IMR-90 (cell line): ENCODE measurements at places on chromosomes 16 and 17. TPM values are rescaled to one million over a fixed set of nuclear protein-coding genes. Genes with fewer than 3 reads are reported as not detected.
A peak's percentile ranks its signal among the peaks of the same experiment; 100 is the strongest.

DNA sequence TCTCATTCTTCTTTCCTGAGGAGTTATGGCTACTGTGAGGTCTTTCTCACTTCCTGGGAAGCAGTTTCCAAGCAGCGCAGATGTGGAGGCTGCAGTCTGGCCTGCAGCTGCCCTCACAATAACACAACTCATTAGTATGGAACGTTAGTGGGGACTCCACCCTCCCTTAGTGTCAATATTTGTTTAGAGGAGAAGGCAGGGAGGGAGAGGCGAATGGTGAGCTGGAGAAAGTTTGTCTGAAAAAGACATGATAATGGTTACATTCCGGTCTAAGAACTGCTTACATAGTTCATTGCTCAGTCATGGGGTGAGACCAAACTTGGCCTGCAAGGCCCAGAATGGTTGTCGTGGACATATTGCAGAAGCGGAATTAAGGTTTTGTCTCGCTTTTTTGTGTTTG, 170.2 kb downstream of the HS3ST3B1 start:
- DNase-seq: peak; percentile 94

DNA sequence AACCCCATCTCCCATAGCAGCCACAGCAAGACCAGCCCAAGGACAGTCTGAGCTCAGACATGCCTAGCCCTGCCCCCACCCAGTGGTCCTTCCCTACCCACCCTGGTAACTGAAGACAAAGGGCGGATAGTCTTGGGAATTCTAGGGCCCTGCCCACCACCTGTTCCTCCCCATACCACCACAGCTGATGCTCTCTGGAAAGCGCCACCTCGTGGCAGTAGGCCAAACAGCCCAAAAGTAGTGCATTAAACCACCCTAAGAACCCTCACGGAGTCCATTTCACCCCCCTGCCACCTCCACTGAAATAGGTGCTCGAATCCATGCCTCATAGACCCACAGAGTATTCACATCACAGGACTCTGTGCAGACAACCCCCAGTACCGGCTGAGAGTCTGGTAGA, 1021.4 kb downstream of the CDH8 start:
- DNase-seq: no peak

- DNase-seq: no peak
These were observed 4.1 kb downstream of the ZNF624 start for GRCh38 chr17:16649585-16649984.

GRCh38 chr17:56756536-56756935, 77.2 kb downstream of the C17orf67 start:
- DNase-seq: peak; percentile 98

DNA sequence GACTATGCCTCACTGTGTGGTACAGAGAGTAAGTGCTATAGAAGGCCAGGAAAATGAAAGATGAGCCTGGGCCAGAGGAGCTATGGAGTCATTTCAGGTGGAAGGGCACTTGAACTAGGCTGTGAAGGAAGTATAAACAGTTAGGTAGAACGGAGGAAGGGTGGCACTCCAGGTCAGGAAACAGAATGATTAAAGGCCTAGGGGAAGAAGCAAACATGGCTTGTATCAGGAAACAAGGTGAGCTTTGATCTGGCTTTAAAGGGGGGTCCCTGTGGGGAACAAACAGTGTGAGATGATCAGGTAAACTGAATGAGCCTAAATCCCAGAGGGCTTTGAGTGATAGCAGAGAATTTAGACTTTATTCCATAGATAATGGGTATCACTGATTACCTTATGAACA, 16.9 kb downstream of the MAP3K3 start:
- no peak for DNase-seq

DNA sequence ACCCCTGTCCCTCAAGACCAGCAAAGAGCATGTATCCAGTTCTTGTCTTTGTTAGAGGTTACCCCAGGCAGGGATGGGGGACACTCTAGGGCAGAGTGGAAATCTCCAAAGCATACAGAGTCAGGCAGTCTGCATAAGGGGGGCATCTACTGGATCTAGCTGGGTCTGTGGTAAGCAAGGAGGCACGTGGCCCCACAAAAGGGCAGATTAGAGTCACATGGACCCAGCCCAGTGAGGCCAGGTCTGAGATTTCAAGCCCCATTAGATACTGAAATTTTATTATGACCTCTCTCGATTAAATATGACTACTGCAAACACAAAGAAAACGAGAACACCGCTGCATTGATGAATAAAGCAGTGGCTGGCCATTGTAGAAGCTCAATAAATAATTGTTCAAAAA, 1.6 kb upstream of the GPR139 start:
- no peak for DNase-seq

DNA sequence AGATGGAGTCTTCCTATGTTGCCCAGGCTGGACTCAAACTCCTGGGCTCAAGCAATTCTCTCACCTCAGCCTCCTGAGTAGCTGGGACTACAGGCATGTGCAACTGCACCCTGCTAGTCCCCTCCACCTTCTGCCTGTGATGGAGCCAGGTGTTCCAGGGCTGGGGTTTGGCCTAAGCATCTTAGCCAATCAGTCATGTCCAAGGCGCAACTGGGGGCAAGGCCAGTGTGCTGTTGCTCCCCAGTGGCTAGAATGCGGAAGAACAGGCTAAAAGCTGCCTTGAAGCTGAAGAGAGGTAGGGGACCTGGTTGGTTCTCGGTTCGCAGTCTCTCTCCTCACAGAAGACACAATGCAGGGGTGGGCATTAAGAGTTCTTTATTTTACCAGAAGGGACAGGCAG, 18.6 kb downstream of the FLOT2 start:
- DNase-seq: peak; percentile 32

GRCh38 chr16:48511716-48512115, 98.3 kb downstream of the N4BP1 start:
- DNase-seq: no peak

DNA sequence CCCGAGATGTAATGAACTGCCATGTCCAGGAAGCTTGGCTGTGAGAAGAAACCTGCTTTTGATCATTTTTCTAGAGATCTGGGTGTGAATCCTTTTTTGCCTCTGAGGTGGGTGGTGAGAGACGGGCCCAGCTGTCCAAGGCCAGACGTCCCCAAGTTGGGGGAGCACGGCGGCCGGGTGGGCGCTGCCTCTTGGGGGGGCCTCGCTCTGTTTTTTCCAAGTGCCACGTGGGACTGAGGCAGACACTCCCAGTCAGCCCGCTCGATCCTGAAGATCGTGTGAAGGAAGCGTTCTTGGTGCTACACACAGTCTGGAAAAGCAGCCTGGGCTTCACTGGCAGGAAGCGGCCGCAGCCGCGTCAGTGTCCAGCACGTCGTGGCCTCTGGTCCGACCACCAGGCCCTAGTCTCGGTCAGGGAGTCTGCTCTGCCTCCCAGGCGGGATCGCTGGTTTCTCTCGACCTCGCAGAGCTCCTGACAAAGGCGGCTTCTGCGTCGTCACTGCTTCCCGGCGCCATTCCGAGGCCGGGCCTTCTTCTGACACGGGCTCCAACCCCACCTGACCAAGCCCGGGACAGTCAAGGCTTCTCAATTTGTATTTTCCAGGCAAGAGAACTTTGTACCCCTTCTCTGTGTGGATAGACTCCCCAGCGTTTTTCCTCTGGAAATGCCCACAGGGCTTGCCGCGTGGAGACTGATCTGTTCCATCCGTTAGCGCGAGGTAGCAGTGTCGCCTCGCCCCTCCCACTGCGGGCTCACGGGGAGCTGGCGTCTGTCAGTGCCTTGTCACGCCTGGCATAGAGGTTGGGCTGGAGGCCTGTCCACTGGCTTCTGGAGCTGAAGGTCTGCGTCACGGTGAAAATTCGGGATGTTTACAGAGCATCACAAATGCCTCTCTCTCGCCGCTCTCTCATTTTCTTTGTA, 12.4 kb downstream of the PRSS27 start:
- DNase-seq: no peak

GRCh38 chr16:65959983-65960382, 406.5 kb upstream of the CDH5 start:
- DNase-seq: no peak

DNA sequence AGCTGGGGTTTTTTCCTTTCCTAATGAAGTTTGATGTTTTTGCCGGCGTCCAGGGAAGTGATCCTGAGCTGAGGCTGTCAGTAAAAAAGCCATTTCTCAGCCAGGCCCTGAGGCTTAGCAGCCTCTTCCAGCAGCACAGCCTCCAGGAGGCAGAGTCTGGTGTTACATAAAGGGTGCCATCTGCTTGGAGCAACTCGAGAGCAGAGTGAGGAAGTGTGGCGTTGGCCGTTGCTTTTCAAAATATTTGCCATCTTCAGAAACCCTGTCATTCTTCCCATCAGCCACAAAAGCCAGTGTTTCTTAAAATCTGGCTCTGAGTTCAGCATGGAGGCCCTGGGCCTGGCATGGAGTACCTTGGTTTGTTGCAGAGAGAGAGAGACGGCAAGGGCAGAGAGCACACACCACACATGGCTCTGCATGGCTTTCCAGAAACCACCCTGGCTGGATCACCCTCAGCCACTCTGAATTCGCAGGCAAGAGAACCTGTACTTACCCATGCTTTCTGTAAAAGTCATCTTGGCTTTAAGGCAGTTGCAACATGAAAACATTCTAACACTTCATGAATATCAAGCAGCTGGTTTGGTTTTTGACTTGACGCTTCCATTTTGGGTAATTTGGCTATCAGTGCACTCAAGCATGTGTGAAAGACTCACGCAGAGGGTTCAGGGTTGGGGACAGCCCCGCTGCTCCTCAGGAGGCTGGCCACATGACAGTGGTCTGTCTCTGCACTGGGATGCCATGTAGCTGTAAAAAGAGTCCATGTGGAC, 21.0 kb downstream of the PMM2 start:
- no peak for DNase-seq

- peak; percentile 46 for DNase-seq
These were observed 3.3 kb downstream of the TAOK1 start for GRCh38 chr17:29393436-29393835.

DNA sequence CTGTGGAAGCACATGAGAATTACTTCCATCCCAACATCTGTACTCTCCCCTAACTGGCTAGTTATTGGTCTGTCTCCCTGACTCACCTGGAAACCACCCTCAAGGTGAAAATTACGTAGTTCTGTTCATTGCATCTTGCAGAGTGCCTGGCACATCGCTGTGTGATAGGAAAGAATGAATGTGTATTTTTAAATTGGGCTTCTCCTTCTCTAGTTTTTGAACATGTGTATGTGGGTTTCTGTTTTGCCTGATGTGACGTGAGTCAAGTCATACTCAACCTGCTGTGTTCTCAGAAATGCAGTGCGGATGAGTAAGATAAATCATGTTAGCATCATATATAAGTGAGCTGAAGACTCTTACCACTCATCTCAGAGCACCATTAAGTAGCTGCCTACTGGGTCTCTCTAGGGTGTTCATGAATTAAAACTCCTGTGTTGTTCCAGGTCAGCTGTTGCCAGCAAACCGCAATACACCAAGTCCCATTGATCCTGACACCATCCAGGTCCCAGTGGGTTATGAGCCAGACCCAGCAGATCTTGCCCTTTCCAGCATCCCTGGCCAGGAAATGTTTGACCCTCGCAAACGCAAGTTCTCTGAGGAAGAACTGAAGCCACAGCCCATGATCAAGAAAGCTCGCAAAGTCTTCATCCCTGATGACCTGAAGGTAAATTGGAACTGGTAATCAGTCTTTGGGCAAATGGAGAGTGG, 50.2 kb downstream of the HLF start:
- no peak for DNase-seq

GRCh38 chr17:12429116-12429515, 236.6 kb upstream of the MYOCD start:
- DNase-seq: no peak

- DNase-seq: peak; percentile 1
These were observed 232.4 kb upstream of the PSMD7 start for GRCh38 chr16:74064120-74064735.

- no peak for DNase-seq
These were observed 18.0 kb downstream of the SLC5A11 start for GRCh38 chr16:24863582-24864437.

KRTAP1-1 gene
- 0.83 and 0.90 TPM in 2 replicates for total RNA-seq

VWA3A gene
- total RNA-seq: not detected in 2 replicates

LIG3 gene
- total RNA-seq: 35.8 and 41.9 TPM in 2 replicates

GAS2L2 gene
- not detected in 2 replicates for total RNA-seq

GP1BA gene
- total RNA-seq: not detected in 2 replicates

CYTH1 gene
- 7.9 and 8.3 TPM in 2 replicates for total RNA-seq

ZFHX3 gene
- total RNA-seq: 1.4 and 2.2 TPM in 2 replicates

CA7 gene
- not detected in 2 replicates for total RNA-seq

UNC119 gene
- 21.7 and 22.4 TPM in 2 replicates for total RNA-seq
